Stimulated activated CD8-positive, alpha-beta memory T cell treated with anti-CD3 and anti-CD28 coated beads, Interleukin-15, amount 100 ng/mL, for 4 hours (primary cell): ENCODE measurements at places on chromosomes 11 and 22.

- no peak for DNase-seq
Measured at GRCh38 chr11:32932196-32932595, 39.6 kb downstream of the QSER1 start.

DNA sequence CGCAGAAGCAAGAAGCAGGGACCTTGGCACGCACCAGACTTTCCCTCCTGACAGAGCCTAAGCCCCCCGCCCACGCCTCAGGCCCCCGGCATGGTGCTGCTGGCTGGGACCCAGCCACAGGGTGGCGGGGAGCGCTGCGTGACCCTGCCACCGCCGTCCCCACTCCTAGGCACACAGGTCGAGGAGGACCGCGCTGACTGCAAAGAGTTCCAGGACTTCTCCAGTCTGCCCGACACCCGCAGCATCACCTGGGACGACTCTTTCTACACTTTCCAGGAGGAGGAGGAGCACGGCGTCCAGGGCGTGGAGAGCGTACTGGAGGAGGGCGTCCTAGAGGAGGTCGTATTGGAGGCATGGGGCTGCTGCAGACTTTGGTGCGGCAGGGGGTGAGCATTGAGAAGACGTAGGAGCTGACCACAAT, 103.7 kb downstream of the TRIM51G start:
- no peak for DNase-seq

GRCh38 chr22:32622744-32623110, 148.1 kb downstream of the FBXO7 start:
- no peak for DNase-seq

DNA sequence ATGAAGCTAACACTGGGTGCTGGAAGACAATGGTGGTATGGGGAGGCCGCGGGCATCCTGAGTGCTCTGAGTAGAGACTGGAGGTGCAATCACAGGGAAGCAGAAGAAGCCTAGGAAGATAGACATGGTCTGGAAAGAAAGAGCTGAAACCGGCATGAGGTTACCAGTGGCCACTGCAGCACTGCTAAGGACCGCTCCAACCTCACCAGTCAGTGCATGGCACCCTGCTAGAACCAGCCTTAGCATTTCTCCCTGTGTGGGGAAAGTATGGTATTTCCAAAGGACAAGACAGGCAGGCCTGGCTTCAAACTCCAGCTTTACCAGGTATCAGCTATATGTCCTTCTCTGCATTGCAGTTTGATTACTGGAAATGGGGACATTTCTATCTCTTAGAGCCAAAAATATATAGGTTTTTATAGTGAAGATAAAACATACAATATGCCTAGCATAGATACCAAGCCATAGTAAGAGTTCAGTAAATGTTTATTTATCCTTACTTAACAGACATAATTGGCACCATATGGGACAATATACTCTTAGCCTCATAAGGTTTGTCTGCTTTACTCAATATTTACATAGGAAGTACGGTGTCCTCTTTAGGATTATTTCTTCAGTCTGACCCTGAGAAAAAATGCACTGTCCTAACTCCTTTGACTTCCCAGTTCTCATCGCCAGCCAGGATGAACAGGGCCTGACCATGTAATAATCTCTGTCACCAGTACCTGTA, 231.1 kb downstream of the TENM4 start:
- DNase-seq: no peak

- DNase-seq: peak; percentile 53
Measured at GRCh38 chr11:6693342-6694228, 10.4 kb upstream of the MRPL17 start.

GRCh38 chr11:75000975-75001354, 12.2 kb downstream of the NEU3 start:
- no peak for DNase-seq
